ENCODE measurements at places on chromosomes 6 and 20. TPM values are rescaled to one million over a fixed set of nuclear protein-coding genes. Genes with fewer than 3 reads are reported as not detected.

GRCh38 chr6:30074331-30075093 is 1.1 kb downstream of the RNF39 start:
- H3K4me3 ChIP-seq = peak overlapping the region; percentile 36
- H3K36me3 ChIP-seq = no peaks in the 10 kb centered on the region
- H3K27ac ChIP-seq = no peak overlapping the region
- DNase-seq = no peak

- H3K27me3 ChIP-seq = no peaks in the 10 kb centered on the region
- no peaks in the 10 kb centered on the region for H3K4me1 ChIP-seq
- H3K4me3 ChIP-seq = no peak overlapping the region
- no peaks in the 10 kb centered on the region for H3K36me3 ChIP-seq
- H3K27ac ChIP-seq = no peak overlapping the region
- DNase-seq = no peak
Measured at GRCh38 chr20:52888096-52888495, 84.1 kb upstream of the TSHZ2 start.

Gene FAM50B
- total RNA-seq = 14.7 TPM

- no peaks in the 10 kb centered on the region for H3K36me3 ChIP-seq
- H3K4me1 ChIP-seq = peaks cover 16% of the 10 kb centered on the region
- H3K27ac ChIP-seq = no peak overlapping the region
- no peak overlapping the region for H3K4me3 ChIP-seq
- DNase-seq = no peak
Measured at GRCh38 chr6:157224178-157224950, 99.0 kb downstream of the TMEM242 start.

Gene OPRM1
- not detected for total RNA-seq

Data from adrenal gland (tissue), 19 donors.